ENCODE measurements at places on chromosomes 16 and 17. TPM values are rescaled to one million over a fixed set of nuclear protein-coding genes. Genes with fewer than 3 reads are reported as not detected.

The NOMO2 gene
- total RNA-seq, result 67.7 TPM

The C16orf96 gene
- 0.61 TPM for total RNA-seq

The ASPSCR1 gene
- 29.7 TPM for total RNA-seq

The TEX14 gene
- 0.29 TPM for total RNA-seq

The CDH15 gene
- total RNA-seq, result not detected

The CD300LG gene
- not detected for total RNA-seq

The ATMIN gene
- 39.9 TPM for total RNA-seq

DNA sequence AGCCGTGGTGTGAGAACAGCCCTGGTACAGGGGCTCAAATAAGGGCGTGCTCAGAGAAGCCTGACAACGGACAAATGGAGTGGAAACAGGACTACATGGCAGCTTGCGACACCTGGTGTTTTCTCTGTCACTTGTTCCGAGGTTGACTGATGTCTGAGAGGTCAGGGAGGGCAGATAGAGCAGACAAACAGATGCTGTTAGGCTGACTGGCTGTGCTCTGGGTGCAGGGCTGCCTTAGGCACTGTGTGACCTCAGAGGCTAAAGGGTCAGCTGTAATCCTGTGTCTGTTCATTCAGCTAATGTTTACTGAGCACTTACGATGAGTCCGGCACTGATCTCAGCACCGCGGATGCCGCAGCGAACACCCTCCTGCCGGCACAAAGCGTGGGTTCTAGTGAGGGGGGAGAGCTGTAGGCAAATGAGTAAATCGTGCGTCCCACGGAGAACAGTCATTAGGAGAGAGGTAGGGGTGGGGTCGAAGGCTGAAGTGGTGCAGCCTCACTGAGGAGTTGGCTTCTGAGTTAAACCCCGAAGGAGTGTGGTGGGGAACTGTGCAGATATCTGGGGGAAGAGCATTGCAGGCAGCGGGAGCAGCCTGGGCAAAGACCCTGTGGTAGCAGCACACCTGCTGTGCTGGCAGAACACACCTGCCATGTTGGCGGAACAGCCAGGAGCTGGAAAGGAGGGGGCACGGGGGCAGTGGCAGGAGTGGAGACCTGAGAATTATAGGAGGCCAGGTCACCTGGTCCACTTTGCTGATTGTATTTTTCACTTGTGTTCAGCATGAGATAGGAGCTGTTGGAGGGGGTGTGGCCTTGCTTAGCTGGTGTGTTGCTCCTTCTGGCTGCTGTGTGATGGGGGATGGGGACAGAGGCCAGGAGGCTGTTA, 35.0 kb downstream of the GPT2 start:
- no peak for DNase-seq

GRCh38 chr16:71746442-71747046, 22.0 kb upstream of the PHLPP2 start:
- peak; percentile 74 for DNase-seq

GRCh38 chr16:57884655-57885133, 82.4 kb upstream of the KIFC3 start:
- no peak for DNase-seq

DNA sequence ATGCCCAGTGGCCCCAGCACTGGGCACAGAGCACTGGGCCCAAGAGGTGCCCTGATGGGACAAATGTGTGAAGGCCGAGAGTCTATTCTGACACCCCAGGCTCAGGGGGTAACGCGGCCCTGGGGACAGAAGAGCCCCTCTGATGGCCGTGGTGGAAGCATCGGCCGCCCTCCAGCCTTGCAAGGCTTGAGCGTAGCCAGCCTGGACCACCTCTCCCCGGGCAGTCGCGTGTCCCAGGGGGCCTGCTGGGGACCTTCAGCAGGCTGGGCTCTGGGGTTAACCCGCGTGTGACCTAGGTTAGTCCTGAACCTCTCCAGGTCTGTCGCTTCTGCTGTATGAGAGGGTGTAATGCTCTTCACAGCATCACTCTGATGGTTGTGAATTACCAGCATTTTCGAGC, 40.8 kb downstream of the NOS2 start:
- DNase-seq, result no peak

DNA sequence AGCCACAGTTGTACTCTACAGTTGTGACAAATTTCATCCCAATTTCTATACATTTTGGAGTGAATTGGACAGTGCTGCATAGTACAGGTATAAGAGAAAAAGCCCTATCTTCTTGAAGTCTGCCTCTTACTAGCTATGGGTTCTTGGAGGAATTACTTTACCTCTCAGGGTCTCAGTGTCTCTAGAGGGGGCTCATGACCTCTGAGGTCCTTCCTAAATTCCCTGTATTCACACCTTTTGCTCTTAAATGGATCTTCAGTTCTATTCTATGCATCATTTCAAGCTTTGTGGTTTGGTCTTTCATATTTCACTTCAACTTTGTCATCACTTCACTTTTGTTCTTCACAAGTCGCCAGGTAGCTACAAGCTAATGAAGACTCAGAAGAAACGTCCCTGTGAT, 71.2 kb upstream of the ERCC4 start:
- DNase-seq, result no peak

DNA sequence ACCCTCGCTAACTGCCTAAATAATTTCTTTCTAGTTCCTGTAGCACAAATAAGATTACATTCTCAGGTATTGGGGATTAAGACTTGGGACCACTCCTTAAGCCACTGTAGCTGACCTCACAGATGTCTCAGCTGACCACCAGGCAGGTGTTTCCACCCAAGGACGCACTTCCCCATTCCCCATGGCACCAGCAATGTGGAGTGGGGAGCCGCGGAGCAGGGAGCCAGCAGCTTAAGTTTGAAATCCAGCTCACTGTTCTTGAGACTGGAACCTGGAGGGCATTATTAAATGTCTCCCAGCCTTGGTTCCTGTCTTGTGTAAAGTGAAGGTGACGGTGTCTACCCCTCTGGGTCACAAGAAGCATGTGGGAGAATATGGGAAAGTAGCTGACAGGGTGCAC, 249.4 kb upstream of the CACNG5 start:
- DNase-seq, result no peak
